ENCODE measurements at places on chromosomes 7 and 10.
A peak's percentile ranks its signal among the peaks of the same experiment; 100 is the strongest.

GRCh38 chr10:32386623-32387260 lies 39.8 kb upstream of the EPC1 start:
- DNase-seq: no peak

DNA sequence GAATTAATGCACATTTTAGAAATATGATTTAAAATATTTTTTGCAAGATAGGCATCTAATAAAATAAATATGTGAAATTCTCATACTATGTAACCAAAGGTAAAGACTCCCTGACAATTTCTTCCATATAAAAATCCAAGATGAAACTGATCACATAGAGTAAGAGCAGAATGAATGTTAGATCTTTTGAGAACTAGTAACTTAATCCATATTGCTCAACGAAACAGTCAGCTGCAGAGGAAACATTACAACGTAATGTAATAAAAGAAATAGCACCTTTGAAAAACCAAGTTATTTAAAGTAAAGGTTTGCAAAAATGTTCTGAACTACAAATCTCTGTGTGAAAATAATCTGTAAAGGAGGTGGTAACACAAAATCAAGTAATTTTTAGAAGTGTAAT lies 28.8 kb downstream of the HACD1 start:
- DNase-seq: no peak

- DNase-seq: no peak
These were observed 1.0 kb downstream of the URGCP start for GRCh38 chr7:43905209-43905946.

DNA sequence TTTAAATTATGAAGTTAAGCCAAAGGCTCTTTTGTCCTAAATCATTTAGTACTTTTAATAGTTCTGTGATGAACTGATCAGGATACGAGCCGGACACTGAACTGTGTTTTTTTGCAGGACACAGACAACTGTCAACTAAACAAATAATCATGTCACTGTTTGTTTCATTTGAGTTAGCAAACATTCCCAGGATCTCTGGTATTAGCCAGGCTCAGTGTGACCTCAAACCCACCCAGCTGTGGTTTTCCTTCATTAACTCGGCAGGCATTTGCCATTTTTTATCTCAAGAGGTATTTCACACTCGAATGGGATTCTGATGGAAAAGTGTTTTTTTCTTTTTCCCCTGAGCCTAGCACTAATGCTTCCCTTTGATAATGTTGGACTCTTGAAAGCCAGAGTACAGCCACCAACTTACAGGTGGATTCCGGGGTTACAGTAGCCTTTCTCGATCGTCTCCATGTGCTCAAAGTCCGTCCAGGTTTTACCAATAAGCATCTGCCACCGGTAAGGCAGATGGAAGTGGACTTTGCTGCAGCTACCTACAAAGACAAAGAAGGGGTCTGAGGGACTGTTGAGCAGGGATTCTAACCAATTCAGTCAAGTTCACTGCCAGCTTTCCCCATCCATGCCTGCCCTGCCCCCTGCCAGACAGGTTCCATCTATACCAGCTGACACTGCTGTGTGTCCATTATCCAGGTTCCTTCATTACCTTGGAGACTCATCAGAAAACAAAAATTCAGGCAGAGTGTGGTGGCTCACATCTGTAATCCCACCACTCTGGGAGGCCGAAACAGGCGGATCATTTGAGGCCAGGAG lies 33.4 kb downstream of the ZC3HAV1 start:
- no peak for DNase-seq

DNA sequence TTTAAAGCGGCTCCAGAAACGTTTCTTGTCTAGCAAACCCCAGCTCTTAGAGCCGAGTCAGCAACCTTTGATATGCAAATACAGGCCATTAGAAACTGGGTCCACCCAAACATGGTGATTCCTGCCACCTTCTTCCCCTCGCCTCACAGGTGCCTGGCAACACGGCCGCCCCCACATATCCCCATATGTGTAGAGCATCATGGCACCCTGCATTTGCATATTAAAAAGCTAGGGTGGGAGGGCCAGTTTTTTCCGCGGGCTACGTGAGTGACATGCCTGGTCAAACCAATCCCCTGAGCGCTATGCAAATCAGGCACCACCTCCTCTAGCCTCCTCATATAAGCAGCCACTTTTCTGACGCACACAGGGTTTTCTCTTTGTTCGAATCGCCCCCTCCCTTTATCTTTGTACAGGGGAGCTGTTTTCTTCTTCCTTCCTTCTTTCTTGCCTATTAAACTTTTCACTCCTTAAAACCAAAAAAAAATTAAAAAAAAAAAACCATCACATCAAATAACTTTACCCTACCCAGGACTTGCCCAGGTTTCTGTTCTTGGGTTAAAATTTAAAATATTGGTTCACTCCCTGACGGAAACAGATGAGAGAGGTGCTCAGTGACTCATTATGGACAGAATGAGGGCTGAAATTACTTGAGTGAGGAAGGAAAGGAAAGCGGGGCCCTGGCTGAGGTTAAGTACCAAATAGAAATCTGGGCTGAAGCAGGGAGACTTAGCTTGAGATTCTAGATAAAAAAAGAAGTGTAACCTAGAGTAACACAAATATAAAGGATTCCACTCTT lies 59.8 kb downstream of the COA1 start:
- no peak for DNase-seq

DNA sequence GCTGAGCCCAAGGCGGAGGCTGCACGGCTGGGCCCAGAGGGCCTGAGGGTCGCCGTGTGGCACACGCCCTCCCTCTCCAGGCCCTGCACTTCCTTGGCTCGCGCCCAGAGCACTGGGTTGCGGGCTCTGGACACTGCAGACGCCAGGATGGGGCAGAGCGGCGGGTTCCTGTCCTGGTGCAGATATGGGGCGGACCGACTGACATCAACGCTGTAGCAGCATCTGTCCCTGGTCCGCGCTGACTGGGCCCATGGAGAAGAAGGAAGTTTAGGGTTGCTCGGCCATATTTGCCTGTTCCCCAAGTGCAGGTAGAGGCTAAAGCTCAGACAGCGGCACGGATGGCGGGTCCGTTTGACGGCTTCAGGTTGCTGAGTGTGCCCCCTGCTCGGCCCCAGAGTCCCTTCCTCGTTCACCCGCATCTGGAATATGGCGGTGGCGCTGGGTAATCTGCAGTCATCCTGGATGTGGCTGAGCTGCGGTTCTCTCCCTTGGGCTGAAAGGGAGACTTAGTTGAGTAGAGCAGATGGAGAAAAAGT lies 116.1 kb downstream of the OR13A1 start:
- no peak for DNase-seq

- DNase-seq: no peak
These were observed 119.7 kb downstream of the FGFR2 start for GRCh38 chr10:121478556-121478955.

- DNase-seq: no peak
These were observed 94.5 kb upstream of the CARD11 start for GRCh38 chr7:3138206-3138605.

DNA sequence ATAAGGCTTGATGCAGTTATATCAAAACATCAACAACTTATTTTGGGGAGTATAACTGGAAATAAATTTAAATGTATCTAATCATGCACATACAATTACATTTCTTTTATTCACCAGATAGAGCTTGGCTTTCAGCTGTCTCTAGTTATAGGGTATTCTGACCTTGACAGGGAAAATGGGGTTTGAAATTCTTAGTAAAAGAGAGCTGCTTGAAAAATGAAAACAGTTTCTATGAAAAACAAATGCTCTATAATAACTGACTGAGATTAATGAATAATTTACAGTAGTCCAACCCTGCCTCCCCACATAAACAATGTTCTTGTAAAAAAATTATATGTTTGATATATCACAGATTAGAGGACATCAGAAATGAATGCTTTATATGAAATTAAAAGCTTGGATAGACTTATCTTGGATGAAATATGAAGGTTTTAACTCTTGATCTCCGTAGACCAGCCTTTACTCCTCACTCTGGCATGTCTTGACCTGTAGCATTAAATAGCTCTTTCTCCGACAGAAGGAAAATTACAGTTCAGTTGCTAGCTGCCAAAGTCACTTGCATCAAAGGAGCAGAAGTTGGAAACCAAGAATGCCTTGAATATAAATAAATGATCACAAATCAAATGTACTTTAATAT lies 32.1 kb downstream of the VWC2 start:
- DNase-seq: no peak

DNA sequence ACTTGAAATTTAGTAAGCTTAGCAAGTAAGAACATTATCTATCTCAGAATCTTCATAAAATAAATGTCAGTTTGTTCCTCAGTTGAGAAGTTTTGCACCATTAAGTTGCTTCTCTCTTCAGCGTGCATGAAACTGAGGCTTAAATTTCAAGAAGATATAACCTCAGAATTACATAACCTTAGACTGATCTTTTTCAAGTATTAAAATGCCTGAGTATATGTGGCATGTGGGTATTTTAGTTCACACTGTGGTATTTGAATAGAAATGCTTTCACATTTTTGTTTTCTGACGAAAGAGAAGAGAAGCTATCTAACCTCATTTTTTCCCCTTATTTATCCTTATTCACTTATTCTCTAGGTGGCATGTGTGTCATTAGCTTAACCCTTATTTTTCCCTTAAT lies 104.1 kb downstream of the PHF14 start:
- DNase-seq: no peak

DNA sequence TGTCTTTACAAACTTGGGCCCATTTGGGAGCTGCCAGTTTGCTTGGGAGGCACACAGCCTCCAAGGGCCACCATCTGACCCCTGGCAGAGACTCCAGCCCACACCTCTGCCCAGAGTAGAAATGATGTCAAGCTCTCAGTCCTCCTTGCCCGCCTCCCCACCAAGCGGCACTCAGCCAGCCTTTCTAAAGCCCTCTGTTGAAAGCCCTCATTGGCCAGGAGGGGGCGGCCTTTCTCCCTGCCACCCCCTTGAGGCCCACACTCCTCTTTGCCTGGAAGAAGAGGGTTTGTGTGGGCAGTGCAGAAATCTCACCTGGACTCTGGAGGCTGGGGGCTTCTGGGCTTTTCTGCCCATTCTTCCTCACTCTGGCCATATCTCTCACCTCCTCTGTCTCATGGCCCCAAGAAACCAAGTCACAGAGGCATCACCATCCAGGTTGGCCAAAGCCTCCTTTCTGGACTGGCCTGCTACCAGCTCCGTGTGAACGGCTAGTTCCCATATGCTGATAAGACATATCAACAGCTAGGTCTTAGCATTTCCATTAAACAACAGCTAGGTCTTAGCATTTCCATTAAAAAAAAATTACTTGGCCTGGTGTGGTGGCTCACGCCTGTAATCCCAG lies 36.1 kb downstream of the UBTD1 start:
- no peak for DNase-seq

DNA sequence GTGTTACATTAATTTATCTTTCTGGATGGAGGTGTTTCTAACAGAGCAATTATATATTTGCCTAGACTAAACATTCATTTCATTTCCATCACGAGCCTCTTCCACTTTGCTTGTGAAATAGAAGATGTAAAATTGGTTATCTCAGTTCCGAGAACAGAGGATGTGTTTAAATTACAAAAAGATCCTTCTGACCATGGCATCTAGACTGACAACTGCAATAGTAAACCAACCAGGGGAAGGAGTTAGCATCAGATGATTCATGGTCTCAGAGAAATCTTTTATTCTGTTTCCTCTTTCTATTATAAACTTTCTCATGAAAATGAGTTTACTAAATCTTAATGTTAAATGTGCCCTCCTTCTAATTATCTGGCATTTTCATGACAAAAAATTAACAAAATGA lies 149.8 kb upstream of the WDR11 start:
- no peak for DNase-seq

DNA sequence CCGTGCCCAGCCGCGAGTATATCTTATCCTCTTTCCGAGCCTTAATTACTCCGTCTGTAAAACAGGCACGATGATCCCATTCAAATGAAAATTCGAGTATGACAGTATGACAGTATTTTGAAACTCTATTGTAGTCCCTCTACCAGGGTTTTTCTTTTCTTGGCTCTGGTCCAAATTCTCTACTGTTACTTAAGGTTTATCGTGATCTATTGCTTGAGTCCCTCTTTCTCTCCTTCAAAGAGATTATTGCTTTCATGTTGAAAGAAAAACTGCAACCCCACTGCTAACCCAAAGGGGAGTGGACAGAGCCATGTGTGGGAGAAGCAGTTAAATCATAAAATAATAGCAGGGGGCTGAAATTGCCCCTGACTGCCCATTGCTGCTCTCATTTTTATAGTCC lies 1156.6 kb upstream of the AUTS2 start:
- no peak for DNase-seq

GRCh38 chr7:106384373-106384772 lies 99.6 kb upstream of the NAMPT start:
- DNase-seq: no peak

DNA sequence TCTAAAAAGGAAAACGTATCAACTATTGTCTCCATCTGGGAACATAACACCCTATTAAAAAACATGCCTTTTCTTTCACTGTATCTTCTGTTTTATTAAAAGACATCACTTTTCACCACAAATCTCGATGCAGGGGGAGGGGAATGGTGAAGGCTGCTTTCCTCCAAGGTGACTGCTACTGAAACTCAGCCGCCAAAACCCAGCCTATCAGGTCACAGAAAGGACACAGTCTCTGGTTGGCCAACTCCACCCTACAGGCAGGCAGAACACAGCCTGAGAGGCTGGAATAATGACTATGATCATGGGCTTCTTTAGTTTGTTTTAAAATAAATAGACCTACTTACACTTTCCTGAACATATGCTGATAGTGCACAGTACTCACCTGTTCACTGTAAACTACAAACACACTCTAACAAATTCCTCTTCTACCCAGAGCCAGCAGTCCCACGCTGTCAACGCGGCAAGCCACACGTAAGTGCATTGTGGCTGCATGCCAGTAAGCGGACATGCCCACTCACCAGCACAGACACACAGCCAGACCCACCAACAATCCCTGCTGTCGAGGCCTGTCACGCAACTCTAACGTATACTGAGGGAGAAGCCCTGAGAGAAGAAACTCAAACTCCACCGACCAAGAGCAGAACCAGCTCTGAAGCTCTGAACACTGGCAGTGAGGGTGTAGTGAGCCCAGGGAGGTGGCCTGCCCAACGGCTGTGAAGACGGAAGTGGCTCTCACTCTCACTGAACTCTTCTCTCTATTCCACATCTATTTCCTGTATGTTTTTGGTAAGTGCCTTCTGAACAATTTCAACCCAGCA lies 41.8 kb downstream of the NCAPG2 start:
- no peak for DNase-seq

DNA sequence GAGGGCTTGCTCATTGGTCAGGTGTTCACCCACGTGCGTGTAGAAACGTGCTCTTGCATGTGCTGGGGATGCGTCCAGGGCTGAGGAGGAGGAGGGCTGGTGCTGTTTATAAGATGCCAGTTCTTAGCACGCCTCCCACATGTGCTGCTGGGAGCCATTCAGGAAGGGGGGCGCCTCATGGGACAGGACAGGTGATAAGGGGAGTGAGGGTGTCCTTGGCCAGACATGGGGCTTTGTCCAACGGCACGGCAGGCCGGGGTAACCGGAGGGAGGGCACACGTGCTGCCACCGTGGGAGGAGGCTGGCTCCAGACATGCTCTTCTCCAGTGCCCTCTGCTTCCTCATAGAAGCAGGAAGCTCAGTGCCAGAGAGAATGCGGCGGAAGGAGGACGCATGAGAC lies 150.0 kb downstream of the ZMYND11 start:
- DNase-seq: no peak

DNA sequence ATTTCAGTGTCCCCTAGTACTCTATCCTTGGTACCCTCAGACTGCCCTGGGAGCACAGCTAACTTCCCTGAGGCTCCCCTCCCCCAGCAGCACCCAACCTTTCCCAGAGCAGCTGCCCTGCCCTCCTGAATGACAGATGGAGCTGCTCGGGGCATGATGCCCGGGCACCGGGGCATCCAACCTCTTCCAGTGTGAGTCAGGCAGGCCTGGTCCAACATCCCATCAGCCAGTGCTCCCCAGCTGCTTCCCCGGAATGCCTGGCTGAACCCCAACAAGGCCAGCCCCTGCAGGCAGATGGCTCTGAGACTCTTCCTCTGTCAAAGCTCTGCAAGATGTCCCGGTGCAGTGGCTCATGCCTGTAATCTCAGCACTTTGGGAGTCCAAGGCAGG lies 11.9 kb upstream of the TSPAN15 start:
- peak; percentile 63 for DNase-seq
